ENCODE measurements at places on chromosomes 7 and 10.

- no peak for DNase-seq
These were observed 264.5 kb downstream of the HDAC9 start for GRCh38 chr7:18760046-18760445.

- DNase-seq: no peak
These were observed 89.3 kb downstream of the NPY start for GRCh38 chr7:24372961-24373955.

- DNase-seq: no peak
These were observed 144.4 kb downstream of the ARID5B start for GRCh38 chr10:62045765-62046521.

DNA sequence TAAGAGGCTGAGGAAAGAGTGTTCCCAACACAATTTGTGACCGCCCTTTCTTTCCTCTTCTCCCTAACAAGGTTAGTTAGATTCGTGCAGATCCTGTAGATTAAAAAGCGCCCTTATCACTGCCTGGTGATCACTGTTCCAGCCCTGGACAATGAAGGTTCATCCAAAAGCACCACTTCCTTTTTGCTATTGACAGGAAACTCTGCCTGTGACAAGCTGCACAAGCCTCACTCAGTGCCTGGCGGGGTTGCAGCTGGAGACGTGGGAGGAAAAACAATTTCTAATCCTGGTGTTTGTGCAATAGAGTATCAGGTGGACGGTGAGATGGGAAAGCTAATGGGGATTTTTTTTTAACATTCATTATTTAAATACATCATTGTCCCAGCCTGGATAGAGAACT, 105.9 kb upstream of the CAV2 start:
- DNase-seq: no peak

- no peak for DNase-seq
These were observed 50.4 kb downstream of the ARL4A start for GRCh38 chr7:12737836-12738235.

Measured in stimulated activated CD8-positive, alpha-beta memory T cell treated with anti-CD3 and anti-CD28 coated beads, Interleukin-15, amount 100 ng/mL, for 1 hour (primary cell).